ENCODE measurements at places on chromosomes 5 and 9.

DNA sequence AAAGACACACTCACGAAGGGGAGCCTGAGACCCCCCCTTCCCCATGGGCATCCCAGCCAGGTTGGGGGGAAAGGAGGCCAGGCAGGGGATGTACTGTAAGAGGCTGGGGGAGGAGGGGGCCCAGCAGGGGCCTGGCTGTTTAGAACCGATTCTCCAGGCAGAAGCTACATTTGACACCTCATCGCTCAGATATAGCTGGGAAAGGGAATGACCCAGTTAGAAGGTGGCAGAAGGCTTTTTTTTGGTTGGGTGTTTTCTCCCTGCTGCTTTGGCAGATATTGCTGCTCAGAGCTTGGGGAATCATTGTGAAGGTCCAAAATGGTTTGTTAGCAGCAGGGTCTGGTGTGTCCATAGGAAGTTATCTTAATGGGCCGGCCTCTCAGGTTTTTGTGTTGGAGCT is 6.0 kb downstream of the CDX1 start:
- DNase-seq, result no peak

GRCh38 chr5:172410662-172411483 is 43.5 kb downstream of the SH3PXD2B start:
- DNase-seq, result no peak

GRCh38 chr5:172051643-172052339 is 45.4 kb upstream of the FBXW11 start:
- DNase-seq, result no peak

DNA sequence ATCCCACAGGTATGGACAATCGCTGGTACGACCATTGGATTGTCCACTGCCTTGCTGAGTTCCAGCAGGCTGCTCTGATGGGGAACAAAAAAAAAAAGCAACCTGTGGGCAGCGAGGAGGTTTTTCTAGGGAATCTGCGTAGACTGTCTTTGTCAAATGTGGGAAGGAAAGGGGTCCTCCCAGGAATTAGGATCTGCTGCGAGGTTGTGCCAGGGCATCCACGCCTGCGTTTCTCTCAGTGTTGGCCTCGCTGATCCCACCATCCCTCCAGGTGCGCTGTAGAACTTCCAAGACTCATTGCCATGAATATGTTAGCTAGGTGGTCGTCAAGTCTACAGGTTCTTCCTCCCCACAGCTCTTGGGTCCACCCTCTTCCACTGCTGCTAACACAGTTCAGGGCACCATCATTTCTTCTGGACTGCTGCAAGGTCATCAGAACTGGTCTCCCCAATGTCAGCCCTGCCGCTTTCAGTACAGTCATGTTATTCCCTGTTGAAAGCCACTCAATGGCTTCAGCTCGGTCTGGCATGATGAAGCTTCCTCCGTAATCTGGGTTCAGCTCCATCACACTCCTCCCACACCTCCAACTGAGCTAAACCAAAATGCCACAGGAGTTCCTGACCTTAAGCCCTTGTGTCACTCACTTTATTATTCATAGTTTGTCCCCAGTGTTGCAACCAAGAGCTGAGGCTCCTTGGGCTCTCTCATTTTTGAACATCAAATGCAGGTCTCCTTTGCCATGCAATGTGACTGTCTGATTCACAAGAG is 79.5 kb upstream of the DMRT1 start:
- DNase-seq, result no peak

DNA sequence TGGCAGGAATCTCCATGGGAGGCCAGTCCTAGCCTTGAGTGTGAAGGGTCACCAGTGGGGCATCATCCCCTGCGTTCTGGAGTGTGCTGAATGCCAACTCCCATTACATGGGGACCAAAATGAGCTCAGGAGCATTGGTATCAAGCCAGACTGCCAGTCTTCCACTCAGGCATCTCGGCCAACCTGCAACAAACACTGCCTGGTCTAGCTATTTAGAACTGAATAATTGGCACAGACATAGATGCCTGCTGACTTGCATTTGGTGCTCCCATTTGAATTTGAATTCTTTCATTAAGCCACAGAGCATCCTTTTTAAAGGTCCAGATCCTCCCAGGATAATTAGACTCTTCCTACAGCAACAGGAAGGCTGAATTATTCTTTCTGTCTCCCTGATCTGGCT is 116.6 kb upstream of the ABCA1 start:
- no peak for DNase-seq

DNA sequence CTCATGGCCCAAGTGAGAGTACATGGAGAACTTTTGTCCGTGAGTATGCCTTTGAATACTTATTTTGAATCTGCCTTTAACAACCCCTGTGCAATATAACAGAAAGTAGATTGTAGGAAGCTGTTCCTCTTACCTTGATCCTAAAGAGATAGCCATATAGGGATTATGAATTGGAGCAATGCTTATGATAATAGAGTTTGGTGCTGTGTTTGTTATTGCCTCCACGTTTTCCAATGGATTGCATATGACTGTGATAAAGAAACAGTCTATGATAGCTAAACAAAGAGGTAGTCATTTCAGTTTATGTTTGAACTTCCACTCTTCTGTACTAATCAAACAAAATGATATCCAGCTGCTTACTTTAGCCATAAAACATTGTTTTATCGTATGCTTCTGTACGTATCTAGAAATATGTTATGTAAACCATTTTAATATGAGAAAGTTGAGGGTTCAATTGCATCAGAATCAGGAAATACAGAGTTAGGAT is 199.6 kb upstream of the RGMB start:
- no peak for DNase-seq

DNA sequence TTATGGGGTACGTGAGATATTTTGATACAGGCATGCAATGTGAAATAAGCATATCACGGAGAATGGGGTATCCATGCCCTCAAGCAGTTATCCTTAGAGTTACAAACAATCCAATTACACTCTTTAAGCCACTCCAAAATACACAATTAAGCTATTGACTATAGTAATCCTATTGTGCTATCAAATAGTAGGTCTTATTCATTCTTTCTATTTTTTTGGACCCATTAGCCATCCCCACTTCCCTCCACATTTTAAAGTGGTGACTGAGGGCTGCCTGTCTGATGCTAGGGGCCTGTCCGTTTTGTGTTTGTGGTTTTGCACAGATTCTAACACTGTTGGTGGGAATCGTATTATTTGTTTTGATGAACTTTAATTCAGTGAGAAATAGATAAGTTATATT is 129.7 kb upstream of the DHFR start:
- no peak for DNase-seq

- DNase-seq, result no peak
Observed at GRCh38 chr9:68914751-68915150, 99.2 kb downstream of the PRKACG start.

GRCh38 chr5:158639881-158640592 is 459.7 kb downstream of the EBF1 start:
- no peak for DNase-seq

DNA sequence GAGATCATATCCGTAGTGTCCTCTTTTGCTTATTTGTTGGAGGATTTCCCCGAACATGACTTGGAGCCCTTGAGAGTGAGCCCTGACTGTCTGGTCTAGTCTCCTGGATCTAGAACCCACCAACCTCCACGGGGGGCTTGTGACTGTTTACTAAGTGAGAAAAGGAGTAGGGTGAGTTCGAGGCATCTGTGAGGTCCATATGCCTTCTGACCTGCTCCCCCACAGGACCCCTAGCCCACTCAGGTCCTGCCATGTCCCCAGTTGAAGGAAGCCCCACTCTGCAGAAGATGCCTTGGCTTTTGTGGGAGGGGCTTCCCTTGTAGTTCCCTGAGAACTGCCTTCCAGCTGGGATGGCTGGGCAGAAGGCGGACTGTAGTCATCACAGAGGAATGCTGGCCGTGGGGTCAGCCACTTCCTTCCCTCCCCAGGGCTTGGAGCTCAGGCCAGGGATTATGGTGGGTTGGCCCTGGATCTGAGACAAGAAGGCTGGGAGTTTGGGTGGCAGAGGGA is 7.0 kb upstream of the IRF1 start:
- DNase-seq, result no peak

GRCh38 chr9:113446323-113446740 is 17.2 kb upstream of the RGS3 start:
- no peak for DNase-seq

- no peak for DNase-seq
Observed at GRCh38 chr5:73908846-73909245, 282.9 kb downstream of the ARHGEF28 start.

DNA sequence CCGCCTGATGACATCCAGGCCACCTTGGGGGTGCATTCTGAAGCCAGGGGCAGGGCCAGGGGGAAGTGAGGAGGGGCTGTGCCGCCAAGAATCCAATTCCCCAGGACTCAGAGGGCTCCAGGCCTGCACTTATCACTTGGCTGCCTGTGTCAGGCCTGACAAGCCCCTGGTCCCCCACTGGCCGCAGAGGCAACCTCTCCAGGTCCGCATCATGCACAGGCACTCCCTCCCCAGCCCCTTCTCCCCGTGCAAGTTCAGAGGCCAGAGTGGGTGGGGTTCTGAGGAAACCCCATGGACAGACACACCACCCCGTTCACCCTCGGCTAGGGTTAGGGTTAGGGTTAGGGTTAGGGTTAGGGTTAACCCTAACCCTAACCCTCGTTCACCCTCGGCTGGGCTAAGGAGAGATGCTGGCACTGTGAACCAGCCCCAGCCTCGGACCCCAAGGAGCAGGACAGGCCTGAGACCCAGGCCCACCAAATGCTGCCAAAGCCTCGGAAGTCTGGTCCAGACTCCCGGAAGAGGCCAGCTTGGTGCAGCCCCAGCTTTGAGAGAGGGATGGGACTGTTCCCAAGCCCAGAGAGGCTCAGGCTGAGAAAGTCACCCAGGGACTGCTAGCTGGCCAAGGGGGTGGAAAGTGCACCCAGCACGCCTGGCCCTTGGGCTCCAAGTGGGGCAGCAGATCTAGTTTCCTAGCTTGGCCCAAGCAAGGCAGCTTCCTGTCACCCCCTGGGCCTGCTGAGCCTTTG is 4.9 kb downstream of the LCN2 start:
- no peak for DNase-seq

DNA sequence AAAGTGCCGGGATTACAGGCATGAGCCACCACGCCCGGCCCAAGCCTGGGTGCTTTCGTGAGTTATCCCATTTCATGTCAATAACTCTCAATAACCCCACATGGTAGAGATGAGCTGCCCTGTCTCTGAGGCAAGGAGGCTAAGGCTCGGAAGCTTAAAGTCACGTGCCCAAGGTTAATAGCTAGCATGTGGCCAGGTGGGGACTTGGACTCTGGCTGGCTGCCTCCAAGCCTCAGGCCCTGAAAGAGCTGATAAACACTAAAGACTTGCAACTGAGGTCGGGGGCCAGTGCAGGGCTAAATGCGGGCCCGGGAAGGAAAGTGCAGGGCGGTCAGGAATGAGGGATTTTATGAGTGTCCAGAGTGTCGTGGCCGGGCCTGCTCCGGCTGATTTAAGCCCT is 30.9 kb upstream of the BARHL1 start:
- no peak for DNase-seq

DNA sequence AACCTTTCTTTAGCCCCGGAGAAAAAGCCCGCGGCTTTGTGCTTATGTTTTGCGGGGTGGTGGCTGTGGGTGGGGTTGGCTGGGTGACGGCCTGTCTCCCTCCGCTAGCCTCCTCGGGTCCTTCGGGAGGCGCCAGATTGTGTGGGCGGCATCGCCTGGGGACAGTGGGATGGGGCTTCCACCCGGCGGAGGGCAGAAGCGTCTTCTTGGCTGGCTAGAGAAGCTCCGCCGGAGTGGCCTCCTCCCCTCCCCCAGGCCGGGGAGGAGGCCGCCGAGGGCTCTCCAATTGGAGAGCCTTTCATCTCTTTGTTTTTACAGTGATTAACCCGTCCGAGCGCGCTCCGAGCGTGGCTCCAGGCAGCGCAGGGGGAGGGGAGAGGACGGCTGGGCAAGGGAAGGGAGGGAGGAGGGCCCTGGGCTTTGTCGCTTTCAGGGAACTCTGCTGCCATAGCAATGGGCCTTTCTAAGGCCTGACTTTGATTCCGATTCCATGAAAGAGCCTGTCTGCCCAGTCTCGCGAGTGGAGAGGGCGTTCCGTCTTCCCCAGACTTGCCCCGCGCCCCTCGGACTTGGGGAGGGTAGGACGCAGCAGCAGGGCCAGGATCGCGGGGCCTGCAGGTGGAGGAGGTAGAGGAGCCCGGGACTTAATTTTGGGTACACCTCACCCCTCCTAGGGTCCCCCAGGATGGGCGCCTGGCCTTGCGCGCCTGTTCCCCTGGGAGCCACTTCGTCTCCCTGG is 36.7 kb upstream of the TIFAB start:
- no peak for DNase-seq

GRCh38 chr9:341634-342421 is 127.2 kb downstream of the DOCK8 start:
- DNase-seq, result no peak

DNA sequence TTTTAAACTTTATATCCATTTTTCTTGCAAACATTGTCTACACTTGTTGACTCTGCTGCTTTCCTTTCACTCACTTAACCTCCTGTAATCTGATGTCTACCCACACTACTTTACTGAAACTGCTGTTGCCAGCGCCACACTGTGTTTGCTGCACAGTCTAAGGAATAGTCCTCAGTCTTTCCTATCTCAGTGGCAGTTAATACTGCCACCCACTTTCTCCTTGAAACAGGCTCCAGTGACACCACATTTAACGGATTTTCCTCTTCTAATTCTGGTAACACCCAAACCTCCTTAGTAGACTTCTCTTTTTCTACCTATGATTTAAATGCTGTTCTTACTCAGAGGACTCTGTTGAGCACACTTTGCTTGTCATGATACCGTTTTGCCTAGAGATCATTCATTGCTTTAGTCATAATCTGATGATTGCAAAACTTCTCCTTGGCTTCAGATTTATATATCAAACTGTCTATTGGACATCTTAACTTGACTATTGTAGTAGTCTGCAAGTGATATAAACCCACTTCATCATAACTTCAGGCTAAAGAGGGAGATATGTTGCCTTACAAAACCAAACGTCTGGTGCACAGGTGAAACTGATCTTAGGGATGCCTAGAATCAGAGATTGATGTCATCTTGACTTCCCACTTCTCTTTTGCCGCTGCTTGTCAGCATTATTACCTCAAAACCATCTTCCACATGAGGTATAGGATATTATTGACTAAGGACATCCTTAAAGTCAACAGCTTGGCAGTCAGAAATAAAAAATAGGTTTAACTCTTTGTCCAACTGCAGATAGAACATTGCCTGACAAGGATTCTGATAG is 94.1 kb downstream of the CDC42SE2 start:
- DNase-seq, result no peak

GRCh38 chr9:85737671-85738070 is 4.1 kb downstream of the AGTPBP1 start:
- no peak for DNase-seq

GRCh38 chr9:36543916-36544315 is 28.8 kb upstream of the MELK start:
- DNase-seq, result no peak

DNA sequence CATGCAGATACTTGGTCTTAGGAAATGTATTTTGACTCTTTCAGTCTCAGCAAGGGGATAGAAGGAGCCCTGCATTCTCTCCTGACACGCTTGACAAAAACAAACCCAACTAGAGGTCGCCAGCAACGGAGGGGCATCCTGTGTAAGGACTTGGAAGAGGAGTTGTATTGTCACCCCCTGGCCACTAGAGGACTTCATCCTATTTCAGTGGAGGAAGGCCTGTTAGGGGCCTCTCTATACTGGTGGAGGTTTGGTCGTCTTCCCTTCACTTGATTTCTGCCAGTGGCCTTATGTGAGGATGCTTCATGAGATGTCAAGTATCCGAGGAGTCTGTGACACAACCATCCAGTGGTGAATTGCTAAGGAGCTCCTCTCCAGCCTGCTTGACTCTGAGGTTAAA is 122.8 kb upstream of the STC2 start:
- no peak for DNase-seq

Data from stimulated activated CD4-positive, alpha-beta T cell treated with anti-CD3 and anti-CD28 coated beads, Interleukin-1b, Interleukin-23, amount 100 ng/mL, for 1 hour (primary cell).